ENCODE measurements at places on chromosomes 5 and 9. TPM values are rescaled to one million over a fixed set of nuclear protein-coding genes. Genes with fewer than 3 reads are reported as not detected.

The EIF4E1B gene
- not detected for total RNA-seq

The CENPK gene
- total RNA-seq: 5.6 TPM

The ALDOB gene
- not detected for total RNA-seq

The HTR4 gene
- not detected for total RNA-seq

The GRM6 gene
- not detected for total RNA-seq

The CRHBP gene
- total RNA-seq: not detected

The ADAMTS19 gene
- total RNA-seq: 0.28 TPM

The BNIP1 gene
- 35.3 TPM for total RNA-seq

- no peak for DNase-seq
These were observed 56.4 kb downstream of the PRRT1B start for GRCh38 chr9:131601683-131602181.

DNA sequence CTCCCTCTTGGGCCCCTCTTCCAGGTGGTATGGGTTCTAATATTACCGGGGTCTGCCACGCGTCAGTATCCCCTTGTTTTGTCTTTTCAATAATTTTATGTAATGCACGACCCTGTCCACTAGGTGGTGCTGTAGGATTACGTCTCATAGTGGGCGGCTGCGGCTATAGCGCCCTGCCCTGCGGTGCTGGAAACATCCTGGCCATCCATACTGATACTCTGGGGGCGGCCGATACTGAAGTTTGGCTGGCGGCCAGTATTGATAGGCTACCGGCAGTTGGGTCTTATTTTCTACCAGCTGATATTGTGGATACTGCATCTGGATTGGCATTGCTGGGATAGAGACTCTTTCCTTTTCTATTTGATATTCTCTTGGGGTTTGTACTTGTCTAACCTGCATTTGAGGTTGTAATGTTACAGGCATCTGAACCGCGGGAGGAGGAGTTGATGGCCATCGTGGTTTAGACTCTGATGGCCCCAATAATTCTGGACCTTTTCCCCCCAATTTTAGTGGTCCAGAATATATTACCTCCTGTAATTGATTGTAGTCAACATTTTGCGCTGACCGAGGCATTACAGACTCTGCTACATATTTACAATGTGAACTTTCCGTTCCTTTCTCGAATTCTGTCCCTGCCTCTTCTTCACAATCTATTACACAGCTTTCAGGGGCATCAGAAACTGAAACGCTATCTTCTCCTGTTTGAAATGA is 3.3 kb upstream of the TMEM141 start:
- peak; percentile 42 for DNase-seq

DNA sequence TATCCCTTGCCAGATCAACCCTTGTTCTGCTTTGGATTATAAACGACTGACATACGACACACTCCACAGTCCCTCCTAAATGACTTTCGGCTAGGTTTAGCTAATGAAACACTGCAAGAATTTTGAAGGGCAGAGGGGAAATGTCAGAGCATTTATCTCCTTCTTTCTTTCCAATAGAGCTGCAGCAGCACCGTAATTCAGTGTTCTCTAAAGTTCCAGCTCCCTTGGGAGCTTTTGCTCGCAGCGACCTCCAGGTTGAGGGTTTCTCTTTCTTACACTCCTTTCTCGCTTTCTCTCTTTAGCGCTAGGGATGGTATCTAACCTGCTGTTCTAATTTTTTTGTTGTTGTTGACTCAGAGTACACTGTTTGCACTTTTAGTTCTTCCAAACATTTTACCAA is 467.1 kb upstream of the ST8SIA4 start:
- DNase-seq: no peak

- DNase-seq: no peak
These were observed 218.1 kb downstream of the RFK start for GRCh38 chr9:76176171-76176570.

DNA sequence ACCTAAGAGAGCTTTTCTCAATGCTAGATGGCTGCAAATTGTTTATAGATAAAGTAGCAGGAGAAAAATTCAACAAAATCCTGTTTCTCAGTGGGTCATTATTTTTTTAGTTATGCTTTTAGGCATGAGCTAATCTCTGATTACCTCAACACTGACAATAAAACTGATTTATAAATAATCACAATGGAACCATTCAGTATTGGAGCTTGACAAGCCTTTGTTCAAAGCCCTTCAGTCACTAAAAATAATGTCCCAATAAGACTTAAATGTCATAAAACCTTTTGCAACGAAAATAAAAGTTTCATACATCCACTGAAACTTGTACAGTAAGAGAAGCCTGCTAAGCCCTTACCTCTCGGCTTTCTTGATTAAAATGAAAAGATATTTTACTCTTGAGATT is 27.2 kb downstream of the PTPDC1 start:
- peak; percentile 20 for DNase-seq

DNA sequence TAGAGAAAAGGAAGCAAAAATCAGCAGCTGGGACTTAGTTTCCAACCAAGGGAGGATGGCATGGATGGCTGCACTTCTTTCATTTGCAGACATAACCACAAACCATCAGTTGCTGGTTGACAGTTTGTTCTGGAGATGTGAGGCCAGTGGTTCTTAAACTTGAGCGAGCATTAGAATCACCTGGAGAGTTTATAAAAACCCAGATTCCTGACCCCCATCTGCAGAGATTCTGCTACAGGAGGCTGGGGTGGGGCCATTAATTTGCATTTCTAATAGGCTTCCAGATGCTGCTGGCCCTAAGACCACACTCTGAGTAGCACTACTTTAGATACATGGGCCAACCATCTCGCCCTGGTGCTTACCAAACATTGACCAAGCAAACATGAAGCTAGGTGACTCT is 60.8 kb downstream of the MARCHF3 start:
- DNase-seq: no peak

DNA sequence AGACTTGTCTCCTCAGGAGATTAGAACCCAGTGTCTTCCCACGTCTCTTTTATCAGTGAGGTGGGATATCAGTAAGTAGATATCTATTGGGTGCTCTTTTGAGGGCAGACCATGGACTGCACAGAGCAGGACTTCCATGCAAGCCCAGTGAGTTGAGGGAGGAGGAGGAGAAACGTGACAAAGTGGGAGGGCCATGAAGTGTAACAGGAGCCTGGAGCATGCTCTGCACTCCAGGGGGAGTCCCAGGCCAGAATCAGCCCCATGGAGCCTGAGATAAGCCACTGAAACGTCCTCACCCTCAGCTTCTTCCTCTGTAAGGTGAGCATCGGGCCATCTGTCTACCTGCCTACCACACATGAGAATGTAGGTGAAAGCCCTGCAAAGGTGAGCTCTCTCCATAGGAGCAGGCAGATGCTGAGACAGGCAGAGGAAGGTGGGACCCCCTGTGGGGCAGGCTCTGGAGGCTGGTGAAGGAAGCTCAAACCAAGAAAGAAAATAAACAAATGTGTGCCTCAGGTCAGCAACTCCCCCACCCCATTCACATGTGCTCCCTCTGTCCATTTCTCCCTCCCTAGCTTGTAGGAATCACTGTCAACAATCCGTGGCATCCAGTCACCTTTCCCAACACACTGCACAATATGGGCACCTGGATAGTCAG is 87.4 kb downstream of the NRG2 start:
- no peak for DNase-seq

DNA sequence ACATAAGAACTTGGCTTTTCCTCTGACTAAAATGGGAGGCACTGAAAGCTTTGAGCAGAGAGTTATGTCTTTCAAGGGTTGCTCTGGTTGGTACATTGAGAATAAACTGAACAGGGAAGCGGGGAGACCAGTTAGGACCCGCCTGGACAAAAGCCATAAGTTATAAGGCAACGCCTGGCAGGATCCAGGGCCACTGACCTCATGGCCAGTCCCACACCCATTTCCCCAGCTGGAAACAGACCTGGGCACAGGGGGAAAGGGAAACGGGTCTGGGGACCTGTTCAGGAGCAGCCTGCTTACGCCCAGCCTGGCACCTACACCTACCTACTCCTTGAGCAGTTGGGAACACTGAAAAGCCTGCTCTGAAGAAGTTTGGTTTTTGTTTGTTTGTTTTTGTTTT is 1.3 kb downstream of the SPINK4 start:
- DNase-seq: no peak

- no peak for DNase-seq
These were observed 45.8 kb upstream of the SEMA4D start for GRCh38 chr9:89543621-89544278.

DNA sequence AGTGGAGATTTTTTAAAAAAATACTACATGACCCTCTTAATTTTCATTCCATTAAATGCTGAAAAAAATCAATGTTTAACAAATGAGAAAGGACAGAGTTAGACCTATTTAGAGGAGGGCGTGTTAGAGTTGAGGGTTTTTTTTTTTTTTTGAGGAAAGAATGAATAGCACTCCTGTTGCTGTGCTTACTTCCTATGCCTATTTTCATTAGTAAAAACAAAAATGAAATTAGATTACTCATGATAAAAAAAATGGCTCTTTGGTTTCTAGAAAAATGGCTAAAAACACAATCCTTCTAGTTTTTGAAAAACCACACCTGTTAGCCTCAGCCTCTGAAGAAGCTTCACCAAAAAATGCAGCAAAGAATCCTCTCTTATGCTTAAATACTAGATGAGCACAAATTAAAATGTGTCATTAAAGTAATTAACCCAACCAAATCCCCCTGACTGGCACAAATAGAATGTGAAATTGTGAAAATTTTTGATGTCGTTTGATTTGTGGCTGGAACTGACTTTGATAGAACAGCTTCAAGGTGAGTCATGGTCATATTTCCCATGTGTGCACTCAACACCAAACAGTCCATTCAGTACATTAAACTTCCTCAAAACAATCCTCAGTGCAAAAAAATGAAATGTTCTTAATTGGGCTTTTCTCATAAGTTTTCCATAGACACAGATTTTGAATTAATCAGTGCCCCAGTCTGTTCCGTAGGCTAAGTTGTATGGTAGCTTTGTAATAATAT is 98.0 kb downstream of the MACIR start:
- no peak for DNase-seq

DNA sequence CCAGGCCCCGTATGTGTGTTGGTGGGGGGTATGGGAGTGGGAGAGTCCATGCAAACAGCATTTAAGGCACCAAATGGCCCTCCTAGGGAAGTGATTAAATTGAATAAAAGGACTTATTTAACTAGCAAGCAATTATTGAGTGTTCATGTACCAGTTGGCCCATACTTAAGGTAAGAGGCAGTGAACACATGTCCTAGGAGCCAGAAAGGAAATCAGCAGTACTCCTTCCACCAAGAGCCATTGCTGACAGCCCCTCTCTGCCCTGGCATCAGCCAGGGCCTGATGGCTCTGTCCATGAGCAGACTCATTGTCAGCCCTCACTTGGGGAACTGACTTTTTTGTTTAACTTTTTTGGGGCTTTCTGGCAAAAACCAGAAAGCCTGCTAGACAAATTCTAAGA is 10.4 kb upstream of the SHROOM1 start:
- DNase-seq: no peak

DNA sequence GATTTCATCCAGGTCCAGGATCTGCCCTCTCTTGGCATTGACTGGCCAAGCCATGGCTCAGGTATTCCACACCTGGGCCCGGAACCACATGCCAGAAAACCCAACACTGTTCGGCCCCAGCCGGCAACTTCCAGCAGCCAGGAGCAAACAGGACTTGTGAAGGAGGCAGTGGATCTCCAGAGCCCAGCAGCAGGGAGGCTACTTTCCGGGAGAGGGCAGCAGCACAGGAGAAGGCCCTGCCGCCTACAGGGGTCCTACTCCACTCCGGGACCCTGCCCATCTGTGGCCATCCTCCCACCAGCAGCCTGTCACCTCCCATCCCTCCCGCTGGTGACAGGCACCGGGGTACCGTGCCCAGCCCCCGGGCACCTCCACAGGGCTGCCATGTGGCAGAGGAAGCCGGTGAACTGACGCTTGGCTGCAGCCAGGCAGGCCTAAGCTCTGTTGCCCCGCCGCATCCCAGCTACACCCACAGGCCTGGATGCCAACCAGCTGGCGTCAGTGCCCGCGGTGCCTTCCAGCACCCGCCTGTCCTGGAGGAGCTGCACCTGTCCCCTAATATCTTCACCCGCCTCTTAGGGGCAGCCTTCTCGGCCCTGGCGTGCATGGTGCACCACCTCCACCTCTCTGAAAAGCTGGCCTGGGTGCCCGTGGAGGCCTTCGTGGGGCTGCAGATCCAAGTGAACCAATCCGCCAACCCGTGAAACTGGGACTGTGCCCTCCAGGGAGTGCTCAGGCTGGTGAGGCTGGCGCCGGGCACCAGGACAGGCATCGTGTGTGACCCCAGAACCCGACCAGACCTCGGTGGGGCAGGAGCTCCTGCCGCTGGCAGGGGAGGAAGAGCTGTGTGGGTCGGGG is 18.9 kb upstream of the SLC30A5 start:
- no peak for DNase-seq

- no peak for DNase-seq
These were observed 202.9 kb upstream of the IER5L start for GRCh38 chr9:129380961-129381401.

DNA sequence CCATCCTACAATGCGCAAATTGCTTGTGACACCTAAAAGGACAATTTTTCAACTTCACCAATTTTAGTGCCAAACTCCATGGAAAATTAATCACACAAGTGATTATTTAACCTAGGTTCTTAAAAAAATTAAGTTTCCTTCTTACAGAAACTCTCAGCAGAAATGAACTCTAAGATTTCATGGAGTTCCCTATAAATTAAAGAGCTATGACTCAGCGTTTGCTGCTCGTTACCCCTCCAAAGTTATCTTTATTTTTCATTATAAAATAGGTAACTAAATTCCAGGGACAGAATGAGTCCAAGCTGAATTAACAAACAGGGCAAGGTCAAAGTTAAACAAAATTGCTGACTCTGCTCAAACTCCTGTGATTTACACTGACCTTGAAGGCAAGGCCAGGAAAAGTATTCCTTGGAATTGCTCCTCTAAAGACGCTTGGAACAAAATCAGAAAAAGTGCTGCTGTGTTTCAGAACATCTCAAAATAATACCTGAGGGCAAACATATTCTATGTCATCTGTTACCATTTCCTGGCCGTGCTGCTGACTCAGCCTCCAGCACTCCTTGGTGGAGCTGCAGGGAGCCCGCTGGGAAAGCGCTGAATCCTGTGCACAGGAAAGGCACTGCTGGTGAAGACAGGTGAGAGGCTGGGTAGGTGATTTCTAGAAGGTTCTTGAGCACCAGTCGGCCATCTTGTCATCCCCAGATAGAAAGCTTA is 2.5 kb upstream of the CMBL start:
- DNase-seq: peak; percentile 59

DNA sequence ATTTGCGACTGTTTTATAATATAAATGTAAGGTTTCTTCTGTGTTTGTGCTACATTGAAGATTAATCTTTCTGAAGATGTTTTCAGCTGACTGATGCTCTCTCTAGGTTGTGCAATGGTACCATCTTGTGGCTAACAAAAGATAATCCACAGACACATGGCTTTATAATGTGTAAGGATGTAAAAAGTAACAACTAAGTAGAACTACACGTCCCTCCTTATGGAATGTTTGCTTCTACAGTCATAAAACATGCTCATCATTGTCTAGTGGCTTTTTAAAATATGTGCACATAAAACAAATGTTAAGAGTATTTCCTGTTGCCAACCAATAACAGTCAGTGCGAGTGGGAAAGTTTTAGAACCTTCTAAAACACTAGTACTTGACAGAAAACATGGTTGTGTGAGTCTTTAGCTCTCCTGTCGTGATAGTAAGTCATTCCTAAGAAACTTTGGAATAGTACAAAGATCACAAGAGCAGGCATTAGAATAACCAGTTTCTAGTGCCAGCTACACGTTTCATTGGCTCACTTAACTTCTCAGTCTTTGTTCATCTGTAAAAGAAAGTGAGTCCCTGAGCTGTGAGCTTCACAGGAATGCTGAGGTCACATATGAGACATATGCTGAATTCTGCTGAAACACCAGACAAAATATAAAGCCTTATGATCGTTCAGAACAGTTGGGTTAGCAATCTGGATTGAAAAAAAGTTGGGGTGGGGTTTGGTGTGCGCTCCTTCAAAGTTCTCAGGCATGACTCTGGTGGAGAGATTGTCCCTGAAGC is 75.7 kb upstream of the GLIS3 start:
- peak; percentile 82 for DNase-seq

- no peak for DNase-seq
These were observed 265.9 kb downstream of the SAXO1 start for GRCh38 chr9:18766989-18767550.
